ENCODE measurements at places on chromosomes 11 and 22. TPM values are rescaled to one million over a fixed set of nuclear protein-coding genes. Genes with fewer than 3 reads are reported as not detected.
A peak's percentile ranks its signal among the peaks of the same experiment; 100 is the strongest.

The KCTD14 gene
- 8.6 TPM for total RNA-seq

- peaks cover 39% of the 10 kb centered on the region for H3K4me1 ChIP-seq
- no peaks in the 10 kb centered on the region for H3K27me3 ChIP-seq
- H3K4me3 ChIP-seq, result no peak overlapping the region
- no peaks in the 10 kb centered on the region for H3K36me3 ChIP-seq
- peak overlapping the region; percentile 53 for H3K27ac ChIP-seq
These were observed 29.0 kb downstream of the NECTIN1 start for GRCh38 chr11:119700030-119700429.

DNA sequence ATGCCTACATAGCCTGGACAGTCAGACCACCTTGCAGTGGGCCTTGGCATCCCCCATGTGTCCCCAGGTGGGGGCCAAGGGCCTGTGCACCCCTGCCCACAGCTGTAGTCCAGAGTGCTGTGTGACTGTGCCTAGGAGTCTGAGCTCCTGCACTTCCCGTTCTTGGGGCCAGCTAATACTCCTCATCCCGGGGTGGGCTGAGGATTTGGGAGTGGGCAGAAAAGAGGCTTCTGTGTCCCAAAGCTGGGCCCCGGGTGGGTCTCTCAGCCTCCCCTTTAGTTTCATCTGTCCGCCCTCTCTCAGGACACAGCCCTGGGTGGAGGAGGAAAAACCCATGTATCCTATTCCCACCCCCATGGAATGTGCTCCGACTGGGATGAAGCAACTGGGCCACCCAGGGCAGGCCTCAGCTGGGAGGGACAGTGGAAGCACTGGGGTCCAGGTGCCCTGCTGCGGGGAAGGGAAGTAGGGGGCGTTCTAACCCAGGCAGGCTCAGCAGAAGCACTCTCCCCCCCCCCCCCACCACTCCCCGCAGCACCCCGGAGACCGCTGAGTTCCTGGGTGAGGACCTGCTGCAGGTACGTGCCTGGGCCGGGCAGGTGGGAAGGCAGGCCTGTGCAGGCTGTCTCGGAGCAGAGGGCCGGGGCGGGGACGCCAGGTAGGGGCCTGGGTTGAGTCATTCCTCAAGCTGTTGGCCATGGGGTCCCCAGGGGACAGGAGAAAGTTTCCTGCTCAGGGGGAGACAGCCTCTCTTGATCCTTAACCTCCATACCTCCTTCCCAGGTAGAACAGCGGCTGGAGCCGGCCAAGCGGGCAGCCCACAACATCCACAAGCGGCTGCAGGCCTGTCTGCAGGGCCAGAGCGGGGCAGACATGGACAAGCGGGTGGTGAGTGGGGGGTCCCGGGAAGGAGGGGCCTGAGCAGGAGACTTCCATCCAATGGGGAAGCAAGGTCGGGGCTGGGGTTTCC, 1.4 kb downstream of the SH3BP1 start:
- H3K36me3 ChIP-seq, result no peaks in the 10 kb centered on the region
- no peaks in the 10 kb centered on the region for H3K27me3 ChIP-seq
- DNase-seq, result peak; percentile 54
- H3K27ac ChIP-seq, result peak overlapping the region; percentile 89
- H3K4me3 ChIP-seq, result peak overlapping the region; percentile 76
- H3K4me1 ChIP-seq, result peaks cover 65% of the 10 kb centered on the region

- H3K4me3 ChIP-seq, result no peak overlapping the region
- H3K36me3 ChIP-seq, result no peaks in the 10 kb centered on the region
- DNase-seq, result no peak
- H3K27ac ChIP-seq, result no peak overlapping the region
- no peaks in the 10 kb centered on the region for H3K27me3 ChIP-seq
These were observed 682.3 kb downstream of the TBC1D22A start for GRCh38 chr22:47444746-47445065.

The SMIM35 gene
- not detected for total RNA-seq

- H3K4me3 ChIP-seq, result no peak overlapping the region
- DNase-seq, result no peak
- no peak overlapping the region for H3K27ac ChIP-seq
- H3K36me3 ChIP-seq, result no peaks in the 10 kb centered on the region
These were observed 92.3 kb downstream of the MORC2 start for GRCh38 chr22:30876221-30876751.

- no peaks in the 10 kb centered on the region for H3K27me3 ChIP-seq
- peak overlapping the region; percentile 2 for H3K27ac ChIP-seq
- H3K4me3 ChIP-seq, result no peak overlapping the region
- H3K36me3 ChIP-seq, result no peaks in the 10 kb centered on the region
- DNase-seq, result no peak
- no peaks in the 10 kb centered on the region for H3K4me1 ChIP-seq
These were observed 35.2 kb upstream of the USP47 start for GRCh38 chr11:11806586-11806985.

- H3K27me3 ChIP-seq, result no peaks in the 10 kb centered on the region
- no peak overlapping the region for H3K27ac ChIP-seq
- H3K4me3 ChIP-seq, result no peak overlapping the region
- no peaks in the 10 kb centered on the region for H3K4me1 ChIP-seq
- no peak for DNase-seq
These were observed 233.8 kb upstream of the NCAM1 start for GRCh38 chr11:112727341-112727841.

The TRIM34 gene
- total RNA-seq, result 9.1 TPM

GRCh38 chr11:2741377-2742131, 41.8 kb upstream of the KCNQ1OT1 start:
- H3K27ac ChIP-seq, result peak overlapping the region; percentile 25
- H3K27me3 ChIP-seq, result no peaks in the 10 kb centered on the region
- H3K36me3 ChIP-seq, result no peaks in the 10 kb centered on the region
- no peak overlapping the region for H3K4me3 ChIP-seq
- no peak for DNase-seq

DNA sequence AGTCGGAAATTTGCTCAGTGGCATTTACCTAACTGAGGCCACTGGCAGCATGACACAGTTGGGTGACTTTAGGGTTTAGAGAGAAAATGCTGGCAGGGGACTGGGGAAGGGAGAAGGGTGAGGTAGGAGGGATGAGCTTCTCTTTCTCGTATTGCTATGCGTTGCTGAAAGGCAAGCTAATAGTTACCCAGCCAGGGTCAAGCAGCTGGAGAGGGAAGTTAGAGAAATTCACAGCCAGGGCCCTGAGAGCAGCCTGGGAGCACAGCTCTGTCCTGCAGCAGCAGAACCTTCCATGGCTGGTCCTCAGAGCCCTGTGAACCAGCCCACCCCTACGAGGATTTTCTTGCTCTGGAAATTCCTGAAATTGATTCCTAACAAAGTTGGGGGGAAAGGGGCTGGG, 679.6 kb downstream of the NTM start:
- H3K36me3 ChIP-seq, result no peaks in the 10 kb centered on the region
- H3K4me1 ChIP-seq, result no peaks in the 10 kb centered on the region
- H3K27ac ChIP-seq, result no peak overlapping the region
- DNase-seq, result no peak

DNA sequence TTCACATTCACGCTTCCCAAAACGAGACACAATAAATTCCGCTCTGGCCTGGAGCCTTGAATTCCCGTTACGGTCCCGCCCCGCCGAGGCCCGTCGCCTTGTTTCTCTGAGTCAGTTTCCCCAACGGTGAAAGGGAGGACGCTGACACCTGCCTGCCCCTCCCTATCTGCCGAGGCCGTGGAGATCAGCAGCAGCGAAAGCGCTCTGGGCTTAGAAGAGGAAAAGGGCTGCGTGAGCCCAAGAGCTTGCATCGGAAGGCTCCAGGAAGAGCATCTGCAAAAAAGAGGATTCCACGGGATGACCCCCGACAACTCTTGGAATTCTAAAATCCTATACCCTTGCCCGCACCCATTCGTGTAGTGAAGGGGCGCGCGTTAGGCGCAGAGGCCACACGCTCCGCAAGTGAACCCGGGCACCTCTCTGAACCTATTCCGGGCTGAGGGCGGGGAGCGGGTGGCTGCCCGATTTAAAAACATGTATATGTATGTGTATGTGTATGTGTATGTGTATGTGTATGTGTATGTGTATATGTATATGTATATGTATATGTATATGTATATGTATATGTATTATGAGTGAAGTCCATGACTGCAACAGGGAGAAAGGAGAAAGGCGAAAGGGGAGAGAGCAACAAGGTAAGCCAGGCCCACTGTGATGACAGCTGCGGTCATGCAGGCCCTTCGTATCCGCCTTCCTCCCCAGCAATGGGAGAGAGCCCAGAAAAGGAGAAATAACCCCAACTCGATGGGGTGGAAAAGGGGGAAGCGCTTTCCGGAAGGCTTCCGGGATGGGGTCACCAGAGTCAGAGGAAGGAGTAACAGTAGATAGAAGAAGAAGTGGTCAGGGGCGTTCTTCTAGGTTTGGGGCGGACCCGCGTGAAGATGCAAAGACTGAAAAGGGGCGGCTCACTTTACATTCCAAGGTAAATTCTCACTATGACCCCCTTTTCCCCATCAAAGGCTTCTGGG, 948 bp upstream of the MRTFA start:
- H3K4me1 ChIP-seq, result no peaks in the 10 kb centered on the region
- H3K4me3 ChIP-seq, result peak overlapping the region; percentile 63
- peak overlapping the region; percentile 95 for H3K27ac ChIP-seq
- H3K36me3 ChIP-seq, result no peaks in the 10 kb centered on the region
- no peaks in the 10 kb centered on the region for H3K27me3 ChIP-seq

GRCh38 chr11:3614742-3615171, 27.0 kb downstream of the ART5 start:
- peak; percentile 11 for DNase-seq
- H3K27ac ChIP-seq, result no peak overlapping the region
- H3K4me3 ChIP-seq, result no peak overlapping the region

GRCh38 chr11:119300198-119300964, 16.5 kb downstream of the MCAM start:
- no peak for DNase-seq
- no peaks in the 10 kb centered on the region for H3K36me3 ChIP-seq
- no peaks in the 10 kb centered on the region for H3K4me1 ChIP-seq
- no peak overlapping the region for H3K27ac ChIP-seq
- no peak overlapping the region for H3K4me3 ChIP-seq

GRCh38 chr11:86115542-86116385, 46.9 kb upstream of the PICALM start:
- DNase-seq, result no peak
- no peak overlapping the region for H3K27ac ChIP-seq
- H3K4me3 ChIP-seq, result no peak overlapping the region

The CRYBB3 gene
- total RNA-seq, result not detected

The SYCE3 gene
- total RNA-seq, result not detected

DNA sequence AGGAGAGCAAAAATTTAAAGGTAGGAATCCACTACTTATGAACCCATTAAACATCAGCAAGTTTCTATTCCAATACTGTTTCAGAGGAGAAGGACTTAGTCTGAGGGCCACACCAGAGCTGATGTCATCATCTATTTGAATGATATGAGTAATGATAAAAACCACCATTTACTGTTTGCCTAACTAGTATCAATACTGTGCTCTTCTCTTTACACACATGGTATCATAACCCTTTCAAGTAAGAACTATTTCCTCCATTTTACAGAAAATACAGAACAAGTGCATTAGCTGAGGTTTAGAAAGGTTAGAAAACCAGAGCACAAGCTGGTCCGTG, 651.3 kb upstream of the KIRREL3 start:
- no peaks in the 10 kb centered on the region for H3K27me3 ChIP-seq
- no peak for DNase-seq
- no peak overlapping the region for H3K27ac ChIP-seq
- H3K4me3 ChIP-seq, result no peak overlapping the region
- H3K36me3 ChIP-seq, result no peaks in the 10 kb centered on the region

The CALCA gene
- total RNA-seq, result not detected

- peaks cover 5% of the 10 kb centered on the region for H3K4me1 ChIP-seq
- no peaks in the 10 kb centered on the region for H3K27me3 ChIP-seq
- H3K4me3 ChIP-seq, result no peak overlapping the region
- no peak overlapping the region for H3K27ac ChIP-seq
- H3K36me3 ChIP-seq, result no peaks in the 10 kb centered on the region
- DNase-seq, result peak; percentile 72
These were observed 46.4 kb downstream of the EIF3F start for GRCh38 chr11:8033305-8034105.

The CHADL gene
- total RNA-seq, result 5.6 TPM

The SMTNL1 gene
- not detected for total RNA-seq

The BTG4 gene
- total RNA-seq, result not detected

The CALCB gene
- not detected for total RNA-seq

DNA sequence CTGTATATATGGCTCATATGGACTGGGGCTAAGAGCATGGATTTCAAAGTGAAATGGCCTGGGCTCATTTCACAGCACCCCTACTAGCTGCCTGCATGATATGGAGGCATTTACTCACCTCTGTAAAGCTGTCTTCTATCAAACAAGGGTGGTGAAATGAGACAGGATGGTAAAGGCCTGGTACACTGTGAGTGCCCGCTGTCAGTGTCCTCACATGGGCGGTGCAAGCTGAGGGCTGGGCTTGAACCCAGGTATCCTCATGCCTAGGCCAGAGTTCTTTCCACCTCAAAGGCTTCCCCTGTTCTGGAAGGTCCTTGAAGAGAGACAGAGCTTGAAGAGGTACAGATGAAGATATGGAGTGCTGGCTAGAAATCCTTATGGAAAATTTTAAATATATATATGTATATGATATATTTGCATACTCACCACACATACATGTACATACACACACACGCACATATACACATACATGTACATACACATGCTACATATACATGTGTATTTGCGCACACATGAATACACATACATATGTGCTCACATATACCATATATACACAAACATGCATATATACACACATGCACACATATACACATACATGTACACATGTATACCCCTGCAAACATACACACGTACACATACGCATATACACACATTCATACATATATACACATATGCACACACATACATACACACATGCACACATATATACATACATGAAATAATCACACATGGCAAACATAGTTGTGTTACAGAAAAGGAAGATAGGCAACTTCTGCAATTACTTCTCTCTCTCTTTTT, 44.7 kb downstream of the MICAL2 start:
- DNase-seq, result no peak
- H3K4me3 ChIP-seq, result no peak overlapping the region
- no peaks in the 10 kb centered on the region for H3K27me3 ChIP-seq
- no peak overlapping the region for H3K27ac ChIP-seq
- H3K36me3 ChIP-seq, result peaks cover 7% of the 10 kb centered on the region
- peaks cover 25% of the 10 kb centered on the region for H3K4me1 ChIP-seq

DNA sequence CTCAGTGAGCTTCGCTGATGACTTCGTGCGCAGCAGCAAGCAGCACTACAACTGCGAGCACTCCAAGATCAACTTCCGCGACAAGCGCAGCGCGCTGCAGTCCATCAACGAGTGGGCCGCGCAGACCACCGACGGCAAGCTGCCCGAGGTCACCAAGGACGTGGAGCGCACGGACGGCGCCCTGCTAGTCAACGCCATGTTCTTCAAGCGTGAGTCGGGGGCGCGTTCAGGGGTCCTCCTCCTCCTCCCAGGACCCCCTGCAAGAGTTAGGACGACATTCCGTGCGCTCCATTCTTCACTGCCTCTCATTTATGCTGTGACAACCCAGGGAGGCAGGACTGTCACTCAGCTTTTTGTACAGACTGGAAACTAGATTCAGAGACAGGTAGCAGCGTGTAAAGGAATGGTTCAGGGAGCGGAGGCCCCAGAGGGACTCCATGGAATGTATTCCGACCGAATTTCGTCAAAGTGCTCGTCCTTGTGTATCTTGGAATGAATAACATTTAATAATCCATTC, 4.8 kb downstream of the SERPINH1 start:
- H3K4me3 ChIP-seq, result no peak overlapping the region
- no peak overlapping the region for H3K27ac ChIP-seq
- no peak for DNase-seq
- peaks cover 32% of the 10 kb centered on the region for H3K4me1 ChIP-seq
- H3K27me3 ChIP-seq, result no peaks in the 10 kb centered on the region

The FAR1 gene
- total RNA-seq, result 142 TPM

GRCh38 chr11:110463153-110463552, 33.4 kb downstream of the FDX1 start:
- H3K4me3 ChIP-seq, result no peak overlapping the region
- H3K27me3 ChIP-seq, result no peaks in the 10 kb centered on the region
- no peaks in the 10 kb centered on the region for H3K36me3 ChIP-seq
- H3K4me1 ChIP-seq, result no peaks in the 10 kb centered on the region

Data from transverse colon (tissue), 4 donors.